Osteocyte (in vitro differentiated cells): ENCODE measurements at places on chromosomes 12 and 14. TPM values are rescaled to one million over a fixed set of nuclear protein-coding genes. Genes with fewer than 3 reads are reported as not detected.

- H3K27ac ChIP-seq: peak overlapping the region; percentile 90
- H3K27me3 ChIP-seq: no peaks in the 10 kb centered on the region
- H3K4me1 ChIP-seq: peaks cover 25% of the 10 kb centered on the region
- DNase-seq: no peak
These were observed 61.2 kb upstream of the STXBP6 start for GRCh38 chr14:25111061-25111601.

- no peaks in the 10 kb centered on the region for H3K4me1 ChIP-seq
- H3K27ac ChIP-seq: no peak overlapping the region
- no peak for DNase-seq
- H3K36me3 ChIP-seq: no peaks in the 10 kb centered on the region
- peaks cover 12% of the 10 kb centered on the region for H3K27me3 ChIP-seq
These were observed 114.3 kb upstream of the PDZRN4 start for GRCh38 chr12:41073633-41074472.

GRCh38 chr12:120680165-120680738, 6.7 kb upstream of the MLEC start:
- H3K36me3 ChIP-seq: no peaks in the 10 kb centered on the region
- no peaks in the 10 kb centered on the region for H3K4me1 ChIP-seq
- H3K27ac ChIP-seq: no peak overlapping the region
- no peak for DNase-seq

- H3K27ac ChIP-seq: peak overlapping the region; percentile 91
- no peak for DNase-seq
- no peak overlapping the region for H3K4me3 ChIP-seq
These were observed 14.1 kb downstream of the C14orf132 start for GRCh38 chr14:96053248-96053599.

DNA sequence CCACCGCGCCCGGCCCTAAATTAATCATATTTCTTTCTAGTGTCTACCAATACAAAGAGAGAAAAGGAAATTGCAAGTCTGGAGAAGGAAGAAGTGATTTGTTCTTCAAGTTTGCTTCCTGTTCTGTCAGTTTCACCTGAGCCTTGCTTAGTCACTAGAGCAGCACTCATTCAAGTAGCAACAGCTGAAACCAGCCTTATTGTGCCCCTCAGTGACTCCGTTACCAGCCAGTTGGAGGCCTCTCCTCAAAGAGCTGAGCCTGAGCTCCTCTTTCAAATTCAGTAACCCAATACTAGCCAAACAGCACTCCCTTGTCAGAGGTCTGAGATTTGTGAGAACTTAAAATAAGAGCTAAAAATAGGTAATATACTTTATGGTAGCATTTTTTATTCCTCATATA, 17.4 kb downstream of the PAWR start:
- no peaks in the 10 kb centered on the region for H3K27me3 ChIP-seq
- H3K4me3 ChIP-seq: no peak overlapping the region
- H3K4me1 ChIP-seq: peaks cover 62% of the 10 kb centered on the region

- no peak within 1 kb of the TSS for H3K27ac ChIP-seq
- no peaks in the 10 kb centered on the region for H3K27me3 ChIP-seq
- H3K36me3 ChIP-seq: no peaks in the 10 kb centered on the region
- H3K4me3 ChIP-seq: no peak within 1 kb of the TSS
- no peaks in the 10 kb centered on the region for H3K4me1 ChIP-seq
These were observed at the start of gene OR6C4 for GRCh38 chr12:55549302-55549701. Gene OR6C4 (plus strand): TSS chr12:55549602. CDS start chr12:55551227, 1,625 bp downstream.

- H3K27me3 ChIP-seq: no peaks in the 10 kb centered on the region
- H3K4me1 ChIP-seq: peaks cover 58% of the 10 kb centered on the region
- H3K36me3 ChIP-seq: no peaks in the 10 kb centered on the region
- H3K27ac ChIP-seq: peak overlapping the region; percentile 86
These were observed 1.9 kb downstream of the TEAD4 start for GRCh38 chr12:2960996-2961616.

Gene RAD51AP1
- 4.4 and 6.7 TPM in 2 replicates for total RNA-seq

- DNase-seq: no peak
- H3K27me3 ChIP-seq: no peaks in the 10 kb centered on the region
- H3K36me3 ChIP-seq: peaks cover 2% of the 10 kb centered on the region
- H3K27ac ChIP-seq: peak overlapping the region; percentile 83
- no peak overlapping the region for H3K4me3 ChIP-seq
- peaks cover 45% of the 10 kb centered on the region for H3K4me1 ChIP-seq
These were observed 29.4 kb downstream of the ITPR2 start for GRCh38 chr12:26803552-26803951.

Gene TSHR
- not detected in 2 replicates for total RNA-seq

DNA sequence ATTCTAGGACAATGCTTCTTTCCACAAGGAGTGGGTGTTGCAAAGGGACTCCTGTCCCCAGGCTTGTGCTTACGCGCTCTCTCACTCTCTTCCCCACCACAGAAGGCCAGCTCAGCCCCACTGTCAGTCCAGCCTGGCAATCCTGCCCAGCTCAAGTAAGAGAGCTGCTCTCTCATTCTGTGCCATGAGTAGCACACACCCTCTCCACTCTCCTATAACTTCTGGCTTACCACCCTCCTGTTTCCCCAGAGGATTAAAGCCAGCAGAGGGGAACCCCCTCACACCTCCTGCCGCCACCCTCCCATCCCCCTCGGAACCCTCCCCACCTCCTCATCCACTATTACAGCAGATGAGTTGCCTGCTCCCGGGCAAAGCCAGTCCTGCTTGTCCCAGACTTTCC, 17.1 kb downstream of the NCKAP5L start:
- H3K4me1 ChIP-seq: peaks cover 39% of the 10 kb centered on the region
- H3K27me3 ChIP-seq: no peaks in the 10 kb centered on the region
- H3K27ac ChIP-seq: no peak overlapping the region

- no peak for DNase-seq
- H3K4me1 ChIP-seq: peaks cover 4% of the 10 kb centered on the region
- no peak overlapping the region for H3K4me3 ChIP-seq
- H3K36me3 ChIP-seq: peaks cover 19% of the 10 kb centered on the region
- no peaks in the 10 kb centered on the region for H3K27me3 ChIP-seq
These were observed 63.8 kb downstream of the FBXO33 start for GRCh38 chr14:39368261-39368959.

GRCh38 chr12:116361414-116362223, 84.1 kb upstream of the MED13L start:
- DNase-seq: no peak
- no peaks in the 10 kb centered on the region for H3K36me3 ChIP-seq
- H3K27me3 ChIP-seq: no peaks in the 10 kb centered on the region
- no peak overlapping the region for H3K4me3 ChIP-seq
- H3K27ac ChIP-seq: no peak overlapping the region
- H3K4me1 ChIP-seq: peaks cover 25% of the 10 kb centered on the region

- DNase-seq: no peak
- H3K4me1 ChIP-seq: peaks cover 2% of the 10 kb centered on the region
- H3K36me3 ChIP-seq: peaks cover 26% of the 10 kb centered on the region
- H3K4me3 ChIP-seq: no peak overlapping the region
- H3K27me3 ChIP-seq: no peaks in the 10 kb centered on the region
- H3K27ac ChIP-seq: no peak overlapping the region
These were observed 25.6 kb downstream of the ALDH2 start for GRCh38 chr12:111792155-111792855.

- no peaks in the 10 kb centered on the region for H3K27me3 ChIP-seq
- H3K4me3 ChIP-seq: peak overlapping the region; percentile 99
- peak overlapping the region; percentile 100 for H3K27ac ChIP-seq
These were observed 1.3 kb downstream of the AHSA1 start for GRCh38 chr14:77459072-77459723.

DNA sequence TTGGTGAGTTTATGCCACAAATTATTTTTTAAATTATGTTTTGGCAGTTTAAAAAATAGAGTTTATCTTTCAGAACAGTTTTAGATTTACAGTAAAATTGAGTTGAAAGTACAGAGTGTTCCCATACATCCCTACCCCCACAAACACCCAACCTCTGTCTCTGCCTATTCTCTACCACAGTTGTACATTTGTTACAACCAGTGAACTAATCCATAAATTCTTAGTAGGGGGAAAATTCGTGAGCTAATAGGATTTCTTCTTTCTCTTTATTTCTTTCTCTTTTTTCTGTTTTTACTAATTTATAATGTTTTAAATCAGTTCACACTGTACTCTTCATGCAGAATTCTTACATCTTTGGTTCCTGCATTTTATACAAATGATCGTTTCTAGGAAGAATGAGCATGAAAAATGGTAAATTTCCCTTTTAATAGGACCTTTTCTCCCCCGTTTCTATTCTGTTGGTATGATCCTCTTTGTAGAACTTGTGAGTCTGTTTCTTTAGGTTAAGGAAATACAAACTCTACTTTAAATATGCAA, 56.7 kb downstream of the MIPOL1 start:
- H3K36me3 ChIP-seq: no peaks in the 10 kb centered on the region
- H3K4me3 ChIP-seq: no peak overlapping the region
- DNase-seq: no peak
- no peak overlapping the region for H3K27ac ChIP-seq

Gene KRT82
- not detected in 2 replicates for total RNA-seq

Gene MAP3K9
- 1.3 and 1.4 TPM in 2 replicates for total RNA-seq

DNA sequence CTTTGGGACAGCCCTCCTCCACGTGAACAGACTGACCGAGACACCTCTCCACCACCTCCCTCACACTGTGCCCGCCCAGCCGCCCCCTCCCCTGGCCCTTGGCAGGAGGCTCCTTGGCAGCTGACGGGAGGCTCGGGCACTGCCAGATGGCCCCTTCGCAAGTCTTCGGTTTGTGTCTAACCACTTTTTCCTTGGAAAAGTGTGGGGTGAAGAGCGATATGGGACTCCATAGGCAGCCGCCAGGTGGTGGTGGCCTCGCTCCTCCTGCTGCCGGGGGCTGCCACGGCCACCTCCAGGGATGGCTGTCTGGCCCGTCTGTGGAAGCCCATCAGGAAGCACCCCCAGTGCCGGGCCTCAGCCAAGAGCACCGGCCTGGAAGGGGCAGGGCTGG, 58.7 kb downstream of the LRCOL1 start:
- no peak overlapping the region for H3K27ac ChIP-seq
- H3K4me3 ChIP-seq: no peak overlapping the region
- H3K27me3 ChIP-seq: no peaks in the 10 kb centered on the region
- no peak for DNase-seq
- H3K4me1 ChIP-seq: no peaks in the 10 kb centered on the region

DNA sequence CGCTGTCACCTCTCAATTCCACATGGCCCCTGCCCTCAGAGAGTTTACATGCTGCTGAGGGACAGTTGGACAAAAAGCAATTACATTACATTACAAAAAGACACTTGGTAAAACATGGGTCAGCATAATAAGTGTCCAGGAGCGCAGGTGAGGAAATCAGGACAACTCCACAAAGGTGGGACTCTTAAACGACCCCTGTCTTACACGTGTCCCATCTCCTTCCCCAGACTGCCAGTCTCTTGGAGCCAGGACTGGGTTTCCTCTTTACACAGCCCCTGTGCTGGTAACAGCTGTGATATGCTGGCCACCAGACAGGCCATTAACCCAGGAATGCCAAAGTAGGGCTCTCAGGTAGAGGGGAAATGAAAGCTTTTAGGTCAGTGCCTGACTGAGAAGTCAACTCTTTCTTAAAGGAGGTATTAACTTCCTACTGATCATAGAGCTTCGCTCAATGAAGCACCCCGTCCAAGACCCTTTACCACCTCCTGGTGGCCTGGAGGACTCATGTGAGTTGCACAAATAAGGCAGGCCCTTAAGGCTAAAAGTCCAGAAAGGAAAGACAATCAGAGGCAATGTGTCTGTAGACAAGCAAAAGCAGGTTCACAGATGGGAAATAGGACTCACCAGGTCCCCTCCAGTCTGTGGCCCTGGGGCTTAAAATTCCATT, 55.5 kb downstream of the ANO2 start:
- H3K36me3 ChIP-seq: no peaks in the 10 kb centered on the region
- H3K4me3 ChIP-seq: no peak overlapping the region
- no peak for DNase-seq

DNA sequence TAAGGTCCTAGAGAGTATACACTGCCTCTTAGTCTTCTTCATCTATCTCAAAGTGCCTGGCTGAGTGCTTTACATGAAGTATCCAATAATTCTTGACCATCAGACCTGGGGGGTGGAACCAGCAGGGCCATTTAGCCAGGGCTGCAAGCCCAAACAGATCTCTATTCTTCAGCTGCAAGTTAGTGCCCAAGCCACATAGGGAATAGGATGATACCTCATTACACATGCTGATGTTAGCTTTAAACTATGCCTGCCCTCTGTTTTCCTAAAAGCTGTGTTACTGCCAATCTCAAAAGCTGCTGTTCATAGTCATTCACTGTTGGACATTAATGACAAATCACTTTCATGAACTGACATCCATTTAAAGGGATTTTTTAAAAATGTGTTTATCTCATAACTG, 16.7 kb upstream of the IFNG start:
- no peak overlapping the region for H3K4me3 ChIP-seq
- no peak overlapping the region for H3K27ac ChIP-seq
- peaks cover 2% of the 10 kb centered on the region for H3K4me1 ChIP-seq
- H3K36me3 ChIP-seq: no peaks in the 10 kb centered on the region

DNA sequence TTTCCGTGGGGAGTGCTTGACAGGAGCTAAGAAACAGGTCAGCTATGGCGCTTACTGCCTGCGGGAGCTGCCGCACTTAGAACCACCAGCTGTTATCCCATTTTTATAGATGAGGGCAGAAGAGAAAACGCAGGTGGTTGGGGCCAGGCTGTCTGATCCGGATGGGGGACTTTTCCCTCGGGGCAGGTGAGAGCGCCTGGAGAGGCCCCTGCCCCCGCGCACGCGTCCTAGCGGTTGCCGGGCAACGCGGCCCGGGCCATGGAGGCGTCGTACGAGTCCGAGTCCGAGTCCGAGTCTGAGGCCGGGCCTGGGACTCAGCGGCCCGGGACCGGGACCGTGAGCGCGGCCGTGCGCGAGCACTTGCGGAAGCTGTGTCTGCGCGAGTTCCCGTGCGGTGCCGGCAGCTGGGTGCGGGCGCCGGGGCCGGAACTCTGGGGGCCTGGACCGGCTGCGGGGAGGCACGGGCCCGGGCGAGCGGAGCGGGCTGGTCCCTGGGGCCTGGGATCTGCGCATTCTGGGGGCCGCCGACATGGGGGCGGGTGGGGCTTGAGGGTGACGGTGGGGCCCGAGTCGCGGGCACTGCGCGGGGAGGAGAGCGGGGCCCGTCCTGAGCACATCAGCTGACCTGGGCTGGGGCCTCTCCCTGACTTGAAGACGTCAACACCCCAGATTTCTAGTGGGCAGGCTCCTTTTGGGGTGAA, at the start of gene LRRC43:
Gene LRRC43 (plus strand): TSS at position 237 of the 701 bp plus-strand sequence. CDS start 22 bp downstream, at position 259.
- DNase-seq: no peak
- H3K4me3 ChIP-seq: peak within 1 kb of the TSS; percentile 73
- H3K36me3 ChIP-seq: no peaks in the 10 kb centered on the region

GRCh38 chr14:91523972-91524371, 13.9 kb upstream of the PPP4R3A start:
- peaks cover 6% of the 10 kb centered on the region for H3K27me3 ChIP-seq
- no peaks in the 10 kb centered on the region for H3K36me3 ChIP-seq

Gene NRXN3
- total RNA-seq: 26.4 and 26.5 TPM in 2 replicates
